ENCODE measurements at places on chromosomes 5 and 9.

DNA sequence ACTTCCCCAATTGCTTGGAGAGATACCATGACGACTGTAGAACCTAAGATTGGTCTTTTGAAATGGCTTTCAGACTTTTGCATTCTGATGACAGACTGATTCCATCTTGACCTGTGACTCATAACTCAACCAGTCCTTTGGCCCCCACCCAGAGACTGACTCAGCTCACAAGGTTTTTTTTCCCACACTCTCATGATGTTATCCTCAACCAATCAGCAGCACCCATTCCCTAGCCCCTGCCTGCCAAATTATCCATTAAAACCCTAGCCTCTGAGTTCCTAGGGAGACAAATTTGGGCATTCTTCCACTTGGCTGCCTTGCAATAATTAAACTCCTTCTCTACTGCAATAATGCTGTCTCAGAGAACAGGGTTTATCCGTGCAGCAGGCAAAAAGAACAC, 1263.3 kb upstream of the CDH9 start:
- no peak for DNase-seq

DNA sequence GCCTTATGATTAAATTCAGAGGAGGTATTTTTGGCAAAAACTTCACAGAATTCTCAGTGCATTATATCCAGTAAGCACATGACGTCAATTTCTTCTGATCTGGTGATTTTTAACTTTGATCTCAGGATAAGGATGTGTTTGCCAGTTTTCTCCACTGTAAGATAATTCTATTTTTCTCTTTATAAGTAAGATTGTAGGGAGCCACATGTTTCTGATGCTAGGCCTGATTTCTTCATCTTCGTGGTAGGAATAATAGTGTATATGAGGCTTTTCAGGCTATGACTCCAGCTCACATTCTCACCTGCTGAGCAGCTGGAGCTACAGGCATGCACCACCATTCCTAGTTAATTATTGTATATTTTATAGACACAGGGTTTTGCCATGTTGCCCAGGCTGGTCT, 32.1 kb upstream of the LMNB1 start:
- no peak for DNase-seq

- peak; percentile 59 for DNase-seq
These were observed 43.7 kb upstream of the TTC1 start for GRCh38 chr5:159965031-159965837.

DNA sequence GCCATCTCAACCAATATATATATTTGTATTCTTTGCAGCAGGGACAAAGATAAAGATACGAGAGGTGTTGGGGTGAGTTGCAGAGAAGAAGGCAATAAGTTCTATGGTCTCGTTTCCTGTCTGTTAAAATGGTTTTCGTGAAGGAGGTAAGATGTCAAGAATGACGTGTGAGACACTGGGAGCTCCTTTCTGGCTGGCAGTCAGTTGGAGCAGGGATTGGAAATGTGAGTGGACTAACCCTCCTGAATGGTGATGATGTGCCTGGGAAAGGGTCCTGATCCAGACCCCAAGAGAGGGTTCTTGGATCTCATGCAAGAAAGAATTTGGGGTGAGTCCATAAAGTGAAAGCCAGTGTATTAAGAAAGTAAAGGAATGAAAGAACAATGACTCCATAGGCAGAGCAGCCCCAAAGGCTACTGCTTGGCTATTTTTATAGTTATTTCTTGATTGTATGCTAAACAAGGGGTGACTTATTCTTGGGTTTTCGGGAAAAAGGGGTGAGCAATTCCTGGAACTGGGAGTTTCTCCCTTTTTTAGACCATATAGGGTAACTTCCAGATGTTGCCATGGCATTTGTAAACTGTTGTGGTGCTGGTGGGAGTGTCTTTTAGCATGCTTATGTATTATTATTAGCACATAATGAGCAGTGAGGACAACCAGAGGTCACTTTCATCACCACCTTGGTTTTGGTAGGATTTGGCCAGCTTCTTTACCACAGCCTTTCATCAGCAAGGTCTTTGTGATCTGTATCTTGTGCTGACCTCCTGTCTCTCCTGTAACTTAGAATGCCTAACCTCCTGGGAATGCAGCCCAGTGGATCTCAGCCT, 53.7 kb downstream of the SPATA31C2 start:
- no peak for DNase-seq

DNA sequence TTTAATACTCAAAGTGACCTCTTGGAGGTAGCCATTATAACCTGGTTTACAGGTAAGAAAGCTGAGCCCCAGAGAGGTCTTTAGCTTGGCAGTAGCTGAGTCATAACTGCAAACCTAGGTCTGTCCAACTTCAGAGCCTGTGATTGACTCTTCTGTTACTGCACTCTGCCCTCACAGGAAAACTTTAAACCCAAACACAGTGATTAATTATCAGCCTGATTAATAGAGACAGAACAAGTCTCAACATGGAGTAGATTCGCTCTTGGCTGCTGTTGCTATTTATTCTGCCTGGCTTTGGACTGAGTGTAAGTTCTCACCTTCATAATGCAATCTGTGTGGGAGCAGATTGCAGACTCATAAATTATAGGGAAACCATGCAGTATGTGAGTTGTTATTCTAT, 27.4 kb upstream of the TXN start:
- no peak for DNase-seq

GRCh38 chr9:86821006-86821845, 126.1 kb downstream of the GAS1 start:
- DNase-seq, result no peak

DNA sequence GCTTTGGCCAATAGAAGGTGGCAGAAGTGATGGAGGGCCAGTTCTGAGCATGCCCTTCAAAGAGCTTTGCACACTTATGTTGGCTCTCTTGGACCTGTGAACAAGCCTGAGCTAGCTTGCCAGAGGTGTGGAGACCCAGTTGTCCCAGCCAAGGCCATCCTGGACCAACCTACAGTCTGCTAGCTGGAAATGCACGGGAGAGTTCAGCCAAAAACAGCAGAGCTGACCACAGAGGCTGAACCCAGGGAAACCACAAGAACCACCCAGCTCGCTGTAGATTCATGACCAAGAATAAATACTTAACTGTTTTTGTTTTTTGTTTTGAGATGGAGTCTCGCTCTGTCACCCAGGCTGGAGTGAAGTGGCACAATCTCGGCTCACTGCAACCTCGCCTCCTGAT, 65.4 kb upstream of the HAND1 start:
- no peak for DNase-seq

- no peak for DNase-seq
These were observed 184.4 kb upstream of the SLC12A2 start for GRCh38 chr5:127899214-127899610.

- no peak for DNase-seq
These were observed 51.7 kb upstream of the TUT7 start for GRCh38 chr9:86405926-86406325.
